ENCODE measurements at places on chromosomes 2 and 18.

DNA sequence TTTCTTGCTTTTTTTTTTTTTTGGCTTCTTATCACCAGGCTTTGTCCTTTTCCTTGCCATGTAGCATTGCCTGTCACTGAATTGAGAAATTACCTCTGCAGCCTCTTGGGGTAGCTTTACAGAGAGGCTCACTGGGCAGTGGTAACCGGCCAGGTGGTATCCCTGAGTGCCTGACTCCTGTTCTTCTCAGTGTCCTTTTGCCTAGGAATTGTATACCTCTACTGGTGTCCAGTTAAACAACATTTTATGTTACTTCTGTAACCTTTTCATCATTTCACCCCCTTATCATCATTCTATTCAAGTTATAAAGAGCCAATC is 523.9 kb downstream of the BCL11A start:
- DNase-seq: no peak

- no peak for DNase-seq
Observed at GRCh38 chr2:27264253-27264752, 1.5 kb upstream of the SLC30A3 start.

DNA sequence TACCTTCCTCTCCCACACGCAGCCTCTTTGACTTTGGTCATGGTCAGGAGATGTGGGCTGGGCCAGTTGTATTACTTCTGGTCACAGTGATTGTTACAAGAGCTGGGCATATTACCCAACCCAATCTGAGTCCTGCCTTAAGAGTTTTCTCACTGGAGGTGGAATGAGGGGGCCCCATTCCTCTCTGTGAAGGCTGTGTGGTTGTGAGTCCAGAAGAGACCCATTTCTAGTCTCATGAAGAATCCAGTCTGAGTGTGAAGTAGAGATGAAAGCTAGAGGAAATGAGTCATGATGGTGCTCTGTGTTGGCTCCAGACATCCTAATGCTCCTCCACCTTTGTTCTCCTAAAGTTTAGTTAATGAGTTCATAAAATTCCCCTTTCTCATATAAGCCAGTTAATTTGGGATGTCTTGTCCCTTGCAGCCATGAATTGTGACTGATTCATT is 50.8 kb upstream of the RASGRP3 start:
- DNase-seq: no peak

DNA sequence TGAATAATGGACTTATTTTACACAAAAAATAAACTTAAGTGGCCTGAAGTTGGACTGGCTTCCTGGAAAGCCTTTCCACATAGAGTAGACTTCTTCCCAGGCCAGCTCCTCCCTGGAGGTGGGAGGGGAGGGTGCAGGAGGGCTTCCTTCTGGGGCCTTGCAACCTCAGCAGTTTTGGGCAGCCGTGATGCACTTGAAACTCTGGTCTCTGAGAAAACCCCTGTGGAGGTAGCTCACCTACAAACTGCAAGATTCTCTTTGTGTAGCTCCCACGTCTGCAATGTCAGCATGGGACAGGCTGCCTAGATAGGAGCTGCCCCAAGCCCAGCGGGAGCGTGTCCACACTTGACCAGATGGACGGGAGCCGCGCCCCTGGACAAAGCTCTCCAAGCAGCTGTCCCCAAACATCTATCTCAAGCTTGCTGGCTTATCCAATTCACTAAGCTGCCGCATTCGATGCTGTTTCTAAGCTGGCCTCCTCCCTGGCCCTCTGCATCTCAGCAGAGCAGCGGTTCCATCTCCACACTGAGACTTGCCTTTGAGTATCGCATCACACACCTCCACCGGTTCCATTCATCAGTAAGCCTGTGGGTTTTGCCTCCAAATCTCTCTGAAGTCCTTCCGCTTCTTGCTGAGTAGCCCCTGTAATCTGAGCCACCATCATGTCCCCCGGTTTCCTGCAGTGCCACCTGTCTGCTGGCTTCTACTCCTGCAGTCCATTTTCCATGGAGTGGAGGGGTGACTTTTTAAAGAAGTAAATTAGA is 1.6 kb upstream of the LPIN1 start:
- peak; percentile 57 for DNase-seq
